Spinal cord (tissue), 10 donors: ENCODE measurements at places on chromosomes 5 and 9. TPM values are rescaled to one million over a fixed set of nuclear protein-coding genes. Genes with fewer than 3 reads are reported as not detected.

KCNV2 gene
- total RNA-seq, result not detected

BARX1 gene
- total RNA-seq, result not detected

DNA sequence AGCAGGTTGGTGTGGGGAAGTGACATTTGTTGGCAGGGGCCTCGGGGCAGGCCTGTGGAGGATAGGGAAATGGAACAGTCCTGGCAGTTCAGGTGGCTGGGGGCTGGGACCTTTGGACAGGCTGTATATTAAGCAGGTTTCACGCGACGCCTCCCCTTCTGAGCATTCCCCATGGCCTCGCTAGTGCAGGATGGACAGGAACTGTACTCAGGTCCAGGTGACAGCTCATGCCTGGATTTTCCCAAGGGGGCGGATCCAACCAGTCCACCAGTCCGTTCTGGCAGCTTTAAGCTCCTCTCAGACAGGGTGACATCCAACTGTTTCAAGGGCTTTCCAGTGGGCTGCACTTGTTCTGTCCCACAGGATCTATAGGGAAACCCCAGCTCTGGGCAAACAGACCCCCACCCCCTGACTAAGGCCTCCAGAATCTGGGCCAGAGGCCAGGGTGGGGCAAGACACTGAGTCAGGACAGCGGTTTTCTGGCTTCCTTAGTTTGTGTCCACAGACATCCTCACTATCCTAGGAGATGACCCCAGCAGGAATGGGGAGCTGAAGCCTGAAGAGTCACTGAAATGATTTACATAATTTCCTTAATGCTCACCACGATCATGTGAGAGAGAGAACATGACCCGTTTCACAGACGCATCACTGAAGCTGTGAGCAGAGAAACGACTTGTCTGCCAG is 20.9 kb downstream of the CSF2 start:
- DNase-seq, result no peak

- no peak for DNase-seq
These were observed 1.4 kb upstream of the LHFPL2 start for GRCh38 chr5:78649861-78650496.

DNA sequence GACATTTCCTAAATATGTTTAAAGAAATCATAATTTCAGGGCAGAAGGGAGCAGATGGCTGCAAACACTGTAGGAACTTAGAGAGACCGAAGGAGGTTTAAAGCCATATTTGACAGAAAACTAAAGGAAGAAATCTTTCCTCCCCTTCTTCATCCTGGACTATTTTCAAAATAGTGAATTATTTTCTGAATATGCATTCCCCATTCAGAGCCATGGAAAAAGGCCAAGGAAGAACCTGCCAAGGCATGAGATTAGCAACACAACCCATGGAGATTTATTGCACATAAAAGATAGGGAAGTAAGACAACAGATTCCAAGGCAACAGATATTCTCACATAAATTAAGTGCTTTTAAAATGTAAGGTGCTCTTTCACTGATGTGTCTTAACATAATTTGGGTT is 233.3 kb upstream of the ADAMTS16 start:
- DNase-seq, result no peak

- no peak for DNase-seq
These were observed 63.6 kb downstream of the TMEM174 start for GRCh38 chr5:73236541-73237128.
